ENCODE measurements at places on chromosomes 5 and 9.

DNA sequence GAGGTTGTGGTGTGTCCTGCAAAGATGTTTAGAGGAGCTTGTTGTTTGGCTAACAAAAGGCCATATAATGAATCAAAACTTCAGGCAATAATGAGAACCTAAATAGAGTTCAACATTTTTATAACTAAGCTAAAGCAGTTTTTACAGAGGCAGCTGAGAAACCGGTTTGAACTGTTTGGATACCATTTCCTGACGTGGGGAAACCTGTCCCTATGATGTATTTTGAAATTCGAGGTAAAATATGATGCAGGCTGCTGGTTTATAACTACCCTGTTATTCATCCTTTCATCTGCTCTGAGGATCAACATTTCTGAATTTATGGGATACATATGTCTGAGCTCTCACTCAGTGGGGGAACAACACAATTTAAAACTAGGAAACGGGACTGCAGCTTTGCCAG lies 289.5 kb upstream of the IRX2 start:
- DNase-seq, result no peak

- no peak for DNase-seq
These were observed 97.6 kb downstream of the GADD45G start for GRCh38 chr9:89702401-89702800.

- no peak for DNase-seq
These were observed 42.9 kb upstream of the GRIA1 start for GRCh38 chr5:153447534-153447933.

DNA sequence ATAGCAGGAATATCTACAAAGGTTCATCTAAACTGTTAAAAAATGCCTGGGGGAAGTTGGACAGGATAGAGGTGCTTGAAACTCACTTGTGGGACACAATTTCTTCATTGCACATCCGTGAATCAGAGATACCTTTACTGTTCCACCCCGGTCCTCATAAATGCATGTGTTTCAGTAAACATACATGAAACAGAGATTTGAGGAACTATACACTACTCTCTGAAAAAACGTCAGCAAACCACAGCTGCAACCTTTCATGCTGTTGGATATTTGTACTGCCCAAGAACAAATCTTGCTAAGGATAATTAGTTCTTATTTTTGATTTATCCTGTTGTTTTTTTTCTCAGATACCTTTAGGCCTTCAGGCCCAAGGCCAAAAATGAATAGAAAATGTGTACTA lies 337.3 kb downstream of the KDM4C start:
- peak; percentile 6 for DNase-seq

GRCh38 chr5:80781356-80781755 lies 126.6 kb upstream of the DHFR start:
- no peak for DNase-seq

GRCh38 chr9:90985631-90986030 lies 184.0 kb downstream of the SYK start:
- no peak for DNase-seq
